ENCODE measurements at places on chromosomes 1 and 21. TPM values are rescaled to one million over a fixed set of nuclear protein-coding genes. Genes with fewer than 3 reads are reported as not detected.

The CAMK1G gene
- total RNA-seq: not detected

The RHOU gene
- 15.1 TPM for total RNA-seq

The DDAH1 gene
- total RNA-seq: 5.6 TPM

The ADAMTS1 gene
- 52.3 TPM for total RNA-seq

The ELOA gene
- total RNA-seq: 31.1 TPM

The MNDA gene
- 2.3 TPM for total RNA-seq

The RCSD1 gene
- 57.7 TPM for total RNA-seq

The PGBD5 gene
- total RNA-seq: 32.6 TPM

The KRTAP13-2 gene
- total RNA-seq: not detected

The PRDX6 gene
- 760 TPM for total RNA-seq

The NTMT2 gene
- total RNA-seq: 1.3 TPM

The IVL gene
- not detected for total RNA-seq

The SPRR1A gene
- not detected for total RNA-seq

The KIRREL1 gene
- 19.0 TPM for total RNA-seq

The HMCN1 gene
- 17.1 TPM for total RNA-seq

The NUDT4B gene
- total RNA-seq: not detected
